ENCODE measurements at places on chromosomes 11 and 22.

DNA sequence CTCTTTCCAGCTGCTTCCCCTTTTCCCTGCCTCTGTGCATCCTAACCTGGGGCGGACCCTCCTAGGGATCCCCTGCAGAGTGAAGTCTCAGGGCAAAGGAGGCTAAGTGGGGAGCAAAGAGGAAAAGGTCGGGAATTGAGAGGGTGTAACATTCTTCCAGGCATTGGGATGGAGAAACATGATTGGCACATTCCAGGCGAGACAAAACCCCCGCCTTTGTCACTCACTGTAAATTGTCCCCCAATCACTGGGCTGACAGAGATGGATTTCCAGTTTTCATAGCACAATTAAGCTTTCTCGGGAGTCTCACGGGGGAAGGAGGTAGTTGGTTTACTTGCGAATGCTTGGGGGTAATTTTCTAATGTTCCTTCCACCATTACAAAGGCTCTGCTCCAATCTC, 74.9 kb downstream of the MIAT start:
- no peak for DNase-seq

DNA sequence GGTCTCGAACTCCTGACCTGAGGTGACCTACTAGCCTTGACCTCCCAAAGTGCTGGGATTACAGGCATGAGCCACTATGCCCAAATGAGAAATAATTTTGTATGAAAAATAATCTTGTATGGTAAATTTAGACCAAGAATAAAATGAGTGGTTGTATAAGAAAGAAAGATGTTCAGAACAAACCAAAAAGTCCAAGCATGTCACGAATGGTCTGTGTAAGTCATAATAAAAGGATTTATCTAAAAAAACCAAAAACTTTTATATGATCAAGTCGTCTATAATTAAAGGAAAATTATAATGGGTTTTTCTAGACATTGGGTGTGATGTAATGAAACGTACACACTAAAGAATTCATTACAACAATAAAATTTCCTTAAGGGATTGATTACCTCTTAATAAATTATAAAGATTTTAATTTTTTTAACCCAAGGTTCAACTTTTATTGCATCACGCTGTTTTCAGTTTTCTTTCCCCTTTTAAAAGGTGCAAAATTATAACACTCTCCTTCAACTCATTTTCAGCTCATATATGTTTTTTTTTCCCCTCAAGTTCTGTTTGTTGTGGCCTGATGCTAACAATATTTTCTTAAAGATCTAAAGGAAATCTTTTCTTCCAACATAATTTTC, 8.9 kb upstream of the AQP11 start:
- no peak for DNase-seq

DNA sequence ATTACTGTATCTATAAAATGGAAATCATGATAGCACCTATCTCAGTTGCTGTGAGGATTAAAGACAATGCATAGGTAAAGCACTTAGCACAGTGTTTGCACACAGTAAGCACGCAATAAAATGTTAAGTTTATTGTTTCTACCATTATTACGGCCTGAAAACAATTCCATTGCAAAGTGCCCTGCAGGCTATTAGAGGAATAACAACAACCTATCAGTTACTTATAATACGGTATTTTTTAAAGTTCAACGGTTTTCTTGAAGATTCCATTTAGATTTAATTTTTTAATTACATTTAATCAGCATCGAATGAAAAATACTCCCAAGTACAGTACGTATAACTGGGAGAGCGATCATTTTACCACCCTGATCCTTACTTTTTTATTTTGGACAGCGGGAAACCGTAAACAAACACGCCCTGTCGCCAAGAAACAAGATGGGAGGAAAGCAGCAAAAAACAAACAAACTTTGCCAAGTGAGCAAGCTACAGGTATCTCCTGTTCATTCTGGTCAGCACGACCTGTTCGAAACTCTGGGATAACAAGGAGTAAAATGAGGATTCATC, 893 bp downstream of the SLC36A4 start:
- DNase-seq: peak; percentile 26

DNA sequence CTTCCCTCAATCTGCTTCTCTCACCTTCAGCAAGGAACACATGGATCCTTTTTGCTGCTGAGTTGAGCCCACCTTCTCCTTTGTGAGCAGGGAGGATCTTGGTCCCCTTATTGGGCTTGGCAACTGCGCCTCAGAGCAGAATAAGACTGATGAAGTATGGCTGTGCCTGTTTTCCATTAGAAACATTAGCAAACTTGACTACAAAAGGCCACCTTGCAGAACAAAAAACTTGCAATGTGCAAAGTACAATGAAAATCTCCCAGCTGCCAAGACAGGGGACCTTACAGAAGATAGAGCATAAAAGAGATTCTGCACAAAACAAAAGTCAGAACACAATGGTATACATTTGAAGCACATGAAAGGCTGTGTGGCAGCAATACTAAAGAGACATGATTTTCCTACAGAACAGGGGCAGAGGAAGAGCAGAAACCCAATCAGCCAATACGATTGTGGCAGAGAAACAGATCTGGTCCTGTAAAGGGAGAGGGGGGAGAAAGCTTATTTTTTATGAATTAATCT, 173.5 kb upstream of the SNX19 start:
- no peak for DNase-seq

- DNase-seq: no peak
Observed at GRCh38 chr11:113112307-113112706, 151.1 kb downstream of the NCAM1 start.

GRCh38 chr11:64121663-64122410, 44.1 kb downstream of the MACROD1 start:
- no peak for DNase-seq

- no peak for DNase-seq
Observed at GRCh38 chr11:8372641-8373381, 109.1 kb upstream of the LMO1 start.

- no peak for DNase-seq
Observed at GRCh38 chr11:68163691-68164090, 42.5 kb upstream of the CHKA start.

GRCh38 chr11:88174709-88175568, at the start of gene RAB38:
TSS of gene RAB38 (minus strand) at chr11:88175443. CDS start at chr11:88175384, 59 bp downstream.
- peak; percentile 83 for DNase-seq

GRCh38 chr11:95345651-95346050, 114.6 kb upstream of the SESN3 start:
- peak; percentile 64 for DNase-seq

- no peak for DNase-seq
Observed at GRCh38 chr11:114296605-114297372, 590 bp downstream of the NNMT start.

DNA sequence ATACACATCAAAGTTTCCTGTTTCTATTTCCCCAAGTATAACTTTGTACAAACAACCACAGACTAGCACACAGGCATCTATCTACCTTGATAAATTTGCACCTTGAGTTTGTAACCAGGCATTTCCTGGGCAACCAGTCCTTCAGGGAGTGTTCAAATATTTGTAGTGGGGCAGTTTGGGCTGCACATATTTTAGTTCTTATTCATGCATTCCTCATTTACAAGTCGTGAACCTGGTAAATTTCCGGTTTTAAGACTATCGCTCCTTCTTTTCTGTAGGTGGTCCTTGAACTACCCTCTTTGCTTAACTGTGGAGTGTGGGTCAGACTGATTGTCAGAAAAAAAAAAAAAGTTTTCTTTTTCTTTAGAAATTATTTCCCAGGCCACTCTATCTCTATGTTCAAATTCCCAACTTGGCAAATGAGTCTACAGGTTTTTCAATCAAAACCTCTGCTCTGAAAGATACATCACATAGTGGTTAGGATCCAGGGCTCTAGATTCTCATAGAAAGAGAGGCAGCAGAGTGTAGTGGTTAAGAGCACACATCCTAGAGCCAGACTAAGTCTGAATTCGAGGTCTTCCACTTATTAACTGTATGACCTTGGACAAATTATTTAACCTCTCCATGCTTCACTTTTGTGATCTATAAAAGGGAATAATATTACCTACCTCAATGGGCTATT, 201.5 kb downstream of the SOX6 start:
- DNase-seq: no peak

DNA sequence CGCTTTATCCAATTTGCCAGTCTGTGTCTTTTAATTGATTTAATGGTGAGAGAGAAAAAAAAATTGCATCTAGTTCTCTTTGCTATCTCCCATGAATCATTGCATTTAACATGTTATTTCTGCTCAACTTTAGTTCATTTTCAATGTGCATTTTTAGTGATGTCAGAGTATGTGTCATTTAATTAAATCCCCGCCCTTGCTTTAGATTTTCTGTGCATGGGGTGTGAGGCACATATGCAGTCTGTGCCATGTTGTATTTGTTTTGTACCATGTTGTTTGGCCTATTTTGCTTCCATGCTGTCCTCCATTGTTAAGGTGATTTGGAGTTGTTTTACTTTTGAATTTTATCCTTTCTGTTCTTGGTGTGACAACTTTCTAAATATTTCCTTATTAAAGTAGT, 8.3 kb upstream of the NCR3LG1 start:
- DNase-seq: no peak

DNA sequence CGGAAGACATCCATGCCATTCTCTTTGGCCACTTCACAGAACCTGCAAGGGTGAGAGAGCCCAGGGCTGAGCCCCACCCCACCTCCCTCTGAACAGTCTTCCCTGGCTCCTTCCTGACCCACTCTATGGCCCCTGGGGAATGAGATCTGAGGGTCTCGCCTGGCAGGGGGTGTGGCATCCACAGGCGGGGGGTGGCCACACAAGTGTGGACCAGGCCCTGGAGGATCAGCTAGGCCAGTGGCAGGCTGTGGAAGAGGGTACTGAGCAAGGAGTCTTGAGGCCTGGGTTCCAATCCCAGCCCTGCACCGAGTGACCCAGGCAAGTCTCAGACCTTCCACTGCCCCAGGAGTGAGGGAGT, 5.6 kb upstream of the LRFN4 start:
- DNase-seq: no peak

- no peak for DNase-seq
Observed at GRCh38 chr11:19984048-19984742, 176.1 kb downstream of the DBX1 start.

DNA sequence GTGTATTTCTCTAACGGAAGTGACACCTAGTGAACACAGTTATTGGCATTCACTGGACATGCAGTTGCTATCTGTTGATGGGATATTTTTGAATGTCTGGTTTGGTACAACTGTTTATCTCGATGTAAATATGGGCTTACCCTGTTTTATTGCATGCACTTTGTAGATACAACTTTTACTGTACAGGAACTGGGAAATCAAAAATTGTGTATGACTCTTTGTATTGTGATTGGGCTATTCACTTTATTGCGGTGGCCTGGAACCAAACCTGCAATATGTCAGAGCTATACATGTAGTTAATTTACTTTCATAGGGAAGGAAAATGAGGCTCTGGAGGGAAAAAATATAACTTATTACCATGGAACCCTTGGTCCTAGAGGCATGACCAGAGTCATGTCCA, 380.7 kb upstream of the KIRREL3 start:
- no peak for DNase-seq

DNA sequence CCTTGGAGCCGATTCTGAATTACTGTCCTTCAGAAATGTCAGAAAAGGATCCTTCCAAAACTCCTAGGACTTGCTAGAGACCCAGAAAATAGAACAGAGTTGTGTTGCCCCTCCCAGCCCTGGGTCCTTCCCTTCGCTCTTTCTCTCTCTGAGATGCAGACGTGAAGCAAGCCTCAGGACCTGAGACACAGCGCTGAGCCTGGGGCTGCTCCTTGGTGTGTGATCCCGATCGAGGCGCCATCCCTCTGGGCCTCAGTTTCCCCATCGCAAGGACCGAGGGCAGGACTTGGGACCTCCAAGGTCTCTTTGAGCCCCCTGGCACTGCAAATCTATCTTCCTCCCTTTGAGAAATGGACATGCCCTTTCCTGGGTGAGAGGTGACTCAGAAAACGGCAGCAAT, 533.5 kb downstream of the TBC1D22A start:
- no peak for DNase-seq

GRCh38 chr11:7081441-7081840, 7.4 kb upstream of the RBMXL2 start:
- no peak for DNase-seq

DNA sequence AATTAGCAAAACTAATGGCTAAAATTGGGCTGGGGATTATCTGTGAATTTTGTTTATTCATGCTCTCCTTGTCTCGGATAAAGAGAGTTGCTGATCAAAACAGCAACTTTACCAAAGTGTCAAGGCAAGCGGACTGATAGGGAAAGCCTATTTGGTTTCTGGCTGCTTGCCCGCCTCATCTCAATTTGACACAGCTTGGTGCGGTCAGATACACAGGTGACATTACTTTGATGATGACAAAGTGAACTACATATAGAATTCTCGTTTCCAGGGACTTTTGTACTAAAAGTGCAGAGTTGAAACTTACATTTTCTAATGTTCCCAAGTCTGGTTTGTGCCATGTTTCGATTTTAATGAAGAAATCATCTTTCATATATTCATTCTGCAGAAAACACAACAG, 22.8 kb downstream of the PITPNB start:
- DNase-seq: no peak

- DNase-seq: no peak
Observed at GRCh38 chr11:110177086-110177456, 83.9 kb downstream of the ZC3H12C start.

GRCh38 chr11:2376751-2377451, at the start of gene CD81:
TSS of gene CD81 (plus strand) at chr11:2377310. CDS start at chr11:2377550, 240 bp downstream.
- DNase-seq: peak; percentile 26

DNA sequence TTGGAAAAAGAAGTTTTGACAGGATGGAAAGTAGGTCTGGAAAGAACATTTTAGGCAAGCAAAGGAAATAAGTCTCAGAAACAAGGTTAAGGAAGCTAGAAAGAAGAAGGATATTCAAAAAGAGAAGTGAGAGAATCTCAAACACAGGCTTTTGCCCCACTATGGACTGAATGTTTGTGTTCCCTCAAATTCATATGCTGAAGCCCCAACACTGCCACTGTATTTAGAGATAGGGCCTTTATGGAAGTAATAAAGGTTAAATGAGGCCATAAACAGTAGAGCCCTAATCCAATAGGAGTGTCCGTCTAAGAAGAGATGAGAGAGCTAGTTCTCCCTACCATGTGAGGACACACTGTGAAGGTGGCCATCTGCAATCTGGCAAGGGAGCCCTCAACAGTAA, 20.6 kb upstream of the RPS13 start:
- DNase-seq: peak; percentile 73

- DNase-seq: peak; percentile 67
Observed at GRCh38 chr11:3153291-3153861, 11.7 kb downstream of the OSBPL5 start.

- no peak for DNase-seq
Observed at GRCh38 chr11:94803491-94803890, 35.3 kb downstream of the AMOTL1 start.

GRCh38 chr11:34160049-34160721, 54.8 kb downstream of the NAT10 start:
- DNase-seq: no peak

DNA sequence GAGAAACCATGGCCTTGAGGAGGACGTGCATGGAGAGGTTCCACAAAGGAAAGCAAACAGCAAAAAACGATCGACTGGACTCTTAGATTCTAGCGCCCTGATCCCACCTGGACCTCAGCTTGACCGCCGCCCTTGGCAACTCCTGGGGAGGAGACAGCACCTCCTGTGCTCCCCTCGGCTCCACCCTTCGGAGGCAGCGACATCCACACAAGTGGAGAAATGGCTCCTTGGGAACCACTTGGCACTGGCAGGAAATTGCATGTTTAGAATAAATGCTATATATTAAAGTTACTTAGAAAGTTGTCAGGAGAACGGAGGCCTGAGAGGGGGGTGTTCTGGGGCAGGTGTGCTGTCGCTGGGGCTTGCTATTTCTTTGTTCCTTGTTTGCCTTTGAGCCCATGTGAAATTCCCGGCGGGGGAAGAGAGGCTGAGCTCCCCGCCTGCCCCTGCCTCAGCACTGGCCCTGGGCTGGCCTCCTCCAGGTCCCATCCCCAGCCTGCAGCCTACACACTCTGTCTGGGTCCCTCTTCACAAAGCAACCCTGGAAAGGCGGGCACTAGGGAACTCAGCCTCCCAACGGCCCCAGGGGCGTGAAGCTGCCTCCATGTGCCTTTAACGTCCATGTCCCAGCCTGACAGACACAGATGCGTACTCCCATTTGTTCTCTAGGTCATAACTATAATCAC, 395.3 kb downstream of the BRD1 start:
- DNase-seq: no peak

Data from inflammatory macrophage treated with lipopolysaccharide for 4 hours (primary cell).